ENCODE measurements at places on chromosomes 4 and X.

DNA sequence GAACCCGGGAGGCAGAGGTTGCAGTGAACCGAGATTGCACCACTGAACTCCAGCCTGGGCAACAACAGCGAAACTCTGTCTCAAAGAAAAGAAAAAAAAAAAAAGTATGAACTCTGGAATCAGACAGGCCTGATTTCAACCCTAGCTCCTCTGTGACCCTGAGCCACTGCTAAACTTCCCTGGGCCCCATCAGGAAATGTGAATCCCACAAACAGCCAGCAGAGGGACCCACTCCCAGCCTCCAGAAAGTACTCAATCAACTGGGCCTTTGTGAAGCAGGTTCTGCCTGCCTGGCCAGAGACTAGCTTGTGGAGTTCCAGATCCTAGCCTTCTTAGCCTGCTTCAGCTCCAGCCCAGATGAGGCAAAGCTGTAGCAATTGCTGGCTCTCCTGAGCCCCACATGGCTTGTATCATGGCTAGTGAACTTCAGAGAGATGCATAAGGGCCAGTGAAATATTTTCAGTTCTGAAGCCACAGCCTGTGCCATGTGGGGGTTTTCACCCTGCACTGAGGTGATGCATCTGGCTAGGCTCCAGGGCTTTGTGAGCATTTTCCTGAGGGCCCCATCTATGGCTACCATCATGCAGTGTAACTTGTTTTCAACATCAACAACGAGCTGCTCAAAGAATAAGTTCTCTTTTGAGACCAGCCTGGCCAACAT, 7.2 kb upstream of the IDS start:
- DNase-seq: peak; percentile 65
- H3K4me3 ChIP-seq: no peak overlapping the region
- no peak overlapping the region for H3K27ac ChIP-seq
- peaks cover 1% of the 10 kb centered on the region for H3K4me1 ChIP-seq
- no peaks in the 10 kb centered on the region for H3K36me3 ChIP-seq

- H3K4me1 ChIP-seq: no peaks in the 10 kb centered on the region
- no peak overlapping the region for H3K4me3 ChIP-seq
- peak; percentile 10 for DNase-seq
- H3K36me3 ChIP-seq: no peaks in the 10 kb centered on the region
Measured at GRCh38 chr4:187962926-187963325, 32.6 kb upstream of the ZFP42 start.

GRCh38 chrX:130025256-130025655, 42.8 kb downstream of the BCORL1 start:
- peaks cover 47% of the 10 kb centered on the region for H3K36me3 ChIP-seq
- H3K4me1 ChIP-seq: peaks cover 3% of the 10 kb centered on the region
- H3K27ac ChIP-seq: no peak overlapping the region
- H3K4me3 ChIP-seq: no peak overlapping the region

GRCh38 chr4:47194036-47194737, 162.8 kb downstream of the GABRB1 start:
- no peak overlapping the region for H3K4me3 ChIP-seq
- no peaks in the 10 kb centered on the region for H3K36me3 ChIP-seq
- no peak overlapping the region for H3K27ac ChIP-seq
- no peaks in the 10 kb centered on the region for H3K27me3 ChIP-seq
- no peaks in the 10 kb centered on the region for H3K4me1 ChIP-seq
- DNase-seq: no peak

- no peaks in the 10 kb centered on the region for H3K27me3 ChIP-seq
- peak overlapping the region; percentile 24 for H3K27ac ChIP-seq
- H3K4me3 ChIP-seq: no peak overlapping the region
- no peaks in the 10 kb centered on the region for H3K36me3 ChIP-seq
Measured at GRCh38 chr4:147056940-147057610, 111.4 kb upstream of the TTC29 start.

DNA sequence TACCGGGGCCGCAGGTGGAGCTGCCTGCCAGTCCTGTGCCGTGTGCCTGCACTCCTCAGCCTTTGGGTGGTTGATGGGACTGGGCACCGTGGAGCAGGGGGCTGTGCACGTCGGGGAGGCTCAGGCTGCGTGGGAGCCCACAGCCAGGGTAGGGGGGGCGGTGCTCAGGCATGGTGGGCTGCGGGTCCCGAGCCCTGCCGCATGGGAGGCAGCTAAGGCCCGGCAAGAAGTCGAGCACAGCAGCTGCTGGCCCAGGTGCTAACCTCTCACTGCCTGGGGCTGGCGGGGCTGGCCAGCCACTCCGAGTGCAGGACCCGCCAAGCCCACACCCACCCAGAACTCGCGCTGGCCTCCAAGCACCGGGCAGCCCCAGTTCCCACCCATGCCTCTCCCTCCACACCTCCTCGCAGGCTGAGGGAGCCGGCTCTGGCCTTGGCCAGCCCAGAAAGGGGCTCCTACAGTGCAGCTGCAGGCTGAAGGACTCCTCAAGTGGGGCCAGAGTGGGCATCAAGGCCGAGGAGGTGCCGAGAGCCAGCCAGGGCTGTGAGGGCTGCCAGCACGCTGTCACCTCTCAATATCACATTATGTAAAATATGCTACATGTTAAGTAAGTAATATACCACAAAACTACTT, 104.1 kb downstream of the COX7B2 start:
- H3K27ac ChIP-seq: no peak overlapping the region
- H3K27me3 ChIP-seq: no peaks in the 10 kb centered on the region
- no peaks in the 10 kb centered on the region for H3K36me3 ChIP-seq
- H3K4me1 ChIP-seq: no peaks in the 10 kb centered on the region
- DNase-seq: no peak

- H3K4me1 ChIP-seq: no peaks in the 10 kb centered on the region
- no peak overlapping the region for H3K4me3 ChIP-seq
- DNase-seq: peak; percentile 13
- H3K36me3 ChIP-seq: no peaks in the 10 kb centered on the region
- H3K27ac ChIP-seq: no peak overlapping the region
Measured at GRCh38 chr4:19478791-19479190, 772.9 kb upstream of the SLIT2 start.

GRCh38 chrX:103789004-103789403, 12.4 kb downstream of the PLP1 start:
- no peak for DNase-seq
- no peaks in the 10 kb centered on the region for H3K36me3 ChIP-seq

GRCh38 chrX:19810802-19811201, 76.6 kb downstream of the SH3KBP1 start:
- no peaks in the 10 kb centered on the region for H3K36me3 ChIP-seq
- peak; percentile 41 for DNase-seq
- peaks cover 4% of the 10 kb centered on the region for H3K4me1 ChIP-seq

- H3K4me1 ChIP-seq: no peaks in the 10 kb centered on the region
- no peak overlapping the region for H3K4me3 ChIP-seq
- no peak for DNase-seq
- H3K27me3 ChIP-seq: no peaks in the 10 kb centered on the region
Measured at GRCh38 chr4:28277931-28278330, 1417.3 kb downstream of the STIM2 start.

DNA sequence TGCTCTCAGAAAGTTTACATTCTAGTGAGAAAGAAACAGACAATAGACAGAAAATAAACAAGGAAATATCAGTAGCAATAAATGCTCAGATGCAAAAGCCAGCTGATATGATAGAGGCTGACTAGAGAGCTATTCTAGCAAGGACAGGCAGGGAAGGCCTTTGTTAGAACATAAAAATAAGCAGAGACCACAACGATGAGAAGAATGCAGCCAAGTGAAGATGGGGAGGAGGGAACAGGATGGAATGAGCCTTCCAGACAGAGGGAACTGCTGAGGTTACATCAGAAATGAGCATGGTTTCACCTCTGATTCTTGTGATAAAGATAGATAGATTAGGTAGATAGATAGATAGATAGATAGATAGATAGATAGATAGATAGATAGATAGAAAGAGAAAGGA, 7.6 kb upstream of the SOWAHB start:
- DNase-seq: peak; percentile 70
- H3K4me1 ChIP-seq: no peaks in the 10 kb centered on the region
- no peaks in the 10 kb centered on the region for H3K27me3 ChIP-seq
- no peaks in the 10 kb centered on the region for H3K36me3 ChIP-seq
- peak overlapping the region; percentile 82 for H3K27ac ChIP-seq

DNA sequence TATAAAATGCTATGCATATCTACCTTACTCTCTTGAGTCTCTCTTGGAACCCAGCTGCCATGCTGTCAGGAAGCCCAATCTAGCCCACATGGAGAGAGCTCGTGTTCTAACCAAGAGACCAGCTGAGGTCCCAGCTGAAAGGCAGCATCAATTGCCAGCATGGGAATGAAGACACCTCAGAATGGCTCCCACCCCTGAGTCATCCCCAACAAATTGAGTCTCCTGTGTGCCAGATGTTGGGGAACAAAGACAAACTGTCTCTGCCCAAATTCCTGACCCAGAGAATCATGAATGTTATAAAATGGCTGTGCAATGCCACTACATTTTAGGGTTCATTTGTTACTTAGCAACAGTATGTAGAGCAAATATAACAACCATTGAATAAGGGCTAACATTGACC, 105.2 kb upstream of the STX18 start:
- no peak overlapping the region for H3K27ac ChIP-seq
- H3K4me3 ChIP-seq: no peak overlapping the region
- H3K27me3 ChIP-seq: no peaks in the 10 kb centered on the region
- no peaks in the 10 kb centered on the region for H3K36me3 ChIP-seq
- H3K4me1 ChIP-seq: peaks cover 1% of the 10 kb centered on the region
- no peak for DNase-seq

- DNase-seq: no peak
- H3K4me1 ChIP-seq: no peaks in the 10 kb centered on the region
- H3K36me3 ChIP-seq: no peaks in the 10 kb centered on the region
- no peaks in the 10 kb centered on the region for H3K27me3 ChIP-seq
- H3K4me3 ChIP-seq: no peak overlapping the region
Measured at GRCh38 chr4:165810726-165811125, 62.3 kb upstream of the TLL1 start.

DNA sequence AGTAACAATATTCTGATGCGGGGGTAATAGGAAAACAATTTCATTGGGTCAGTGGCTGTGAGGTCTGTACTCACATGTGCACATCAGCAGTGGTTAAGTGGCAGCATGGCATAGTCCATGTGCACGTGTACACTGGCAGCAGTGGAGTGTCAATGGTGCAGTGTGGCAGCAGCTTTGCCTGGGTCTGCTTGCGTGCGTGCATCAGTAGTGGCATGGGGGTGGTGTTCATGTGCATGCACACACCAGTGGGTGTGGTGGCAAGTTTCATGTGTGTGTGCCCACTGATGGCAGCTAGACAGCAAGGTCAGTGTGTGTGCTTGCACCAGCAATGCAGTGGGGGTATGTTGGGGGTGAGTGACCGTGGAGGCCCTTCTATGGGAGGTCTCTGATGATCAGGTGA, 581.6 kb upstream of the KLHL4 start:
- H3K4me1 ChIP-seq: no peaks in the 10 kb centered on the region
- H3K27me3 ChIP-seq: no peaks in the 10 kb centered on the region
- DNase-seq: no peak
- no peak overlapping the region for H3K27ac ChIP-seq
- H3K4me3 ChIP-seq: no peak overlapping the region
- no peaks in the 10 kb centered on the region for H3K36me3 ChIP-seq

All from mesenchymal stem cell (in vitro differentiated cells and primary cell).